ENCODE measurements at places on chromosomes 13 and 19.
A peak's percentile ranks its signal among the peaks of the same experiment; 100 is the strongest.

DNA sequence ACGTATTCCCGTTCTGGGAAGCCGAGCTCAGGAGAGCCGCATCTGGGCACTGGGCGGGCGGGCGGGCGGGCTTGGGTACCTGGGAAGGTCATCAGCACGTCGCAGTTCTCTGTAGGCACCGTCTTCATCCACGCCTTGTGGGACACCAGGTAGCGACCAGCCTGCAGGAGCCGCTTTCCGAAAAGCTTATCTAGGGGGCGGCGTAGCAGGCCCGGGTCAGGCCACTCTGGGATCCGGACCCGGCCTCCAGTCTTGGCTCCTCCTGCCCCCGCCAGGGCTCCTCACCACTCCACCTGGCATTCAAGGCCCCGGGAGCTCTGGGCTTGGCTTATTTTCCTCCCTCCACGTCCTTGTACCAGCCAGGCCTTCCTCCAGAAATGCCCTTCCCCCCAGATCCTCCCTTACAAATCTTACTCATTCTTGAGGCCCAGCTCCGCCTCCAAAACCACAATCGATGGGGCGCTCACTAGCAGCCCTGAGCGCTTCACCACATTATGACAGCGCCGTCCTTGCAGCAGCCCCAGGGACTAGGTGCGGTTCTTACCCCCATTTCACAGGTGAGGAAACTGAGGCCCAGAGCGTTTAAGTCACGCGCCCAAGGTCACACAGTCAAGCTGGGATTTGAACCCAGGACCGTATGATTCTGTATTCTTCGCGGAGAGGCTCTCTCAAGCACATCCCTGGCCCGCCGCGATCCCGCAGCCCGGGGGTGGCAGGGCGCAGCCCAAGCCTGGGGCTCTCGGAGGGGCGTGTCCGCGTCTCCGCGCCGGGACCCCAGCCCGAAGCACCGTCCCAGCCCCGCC lies 843 bp downstream of the ANO8 start:
- peak; percentile 56 for DNase-seq

DNA sequence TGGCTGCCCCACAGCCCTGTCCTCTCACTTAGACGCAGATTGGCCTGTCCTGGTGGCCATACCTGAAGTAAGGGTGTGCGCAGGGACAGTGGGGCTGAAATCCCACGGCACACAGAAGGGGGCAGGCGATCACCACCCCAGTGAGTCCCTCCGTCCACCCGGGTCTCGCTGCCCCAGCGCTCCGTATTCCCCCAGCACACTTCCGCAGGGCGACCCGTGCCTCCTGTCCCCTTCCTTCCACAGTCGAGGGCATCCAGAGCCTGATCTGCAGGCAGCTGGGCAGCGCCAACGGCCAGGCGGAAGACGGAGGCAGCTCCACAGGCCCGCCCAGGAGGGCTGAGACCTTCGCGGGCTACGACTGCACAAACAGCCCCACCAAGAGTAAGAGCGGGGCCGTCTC lies 25.3 kb downstream of the PEX11G start:
- DNase-seq = no peak

- DNase-seq = no peak
Measured at GRCh38 chr13:80054806-80055205, 286.1 kb downstream of the SPRY2 start.

- DNase-seq = peak; percentile 8
Measured at GRCh38 chr19:40530091-40530901, 46.4 kb upstream of the SHKBP1 start.

DNA sequence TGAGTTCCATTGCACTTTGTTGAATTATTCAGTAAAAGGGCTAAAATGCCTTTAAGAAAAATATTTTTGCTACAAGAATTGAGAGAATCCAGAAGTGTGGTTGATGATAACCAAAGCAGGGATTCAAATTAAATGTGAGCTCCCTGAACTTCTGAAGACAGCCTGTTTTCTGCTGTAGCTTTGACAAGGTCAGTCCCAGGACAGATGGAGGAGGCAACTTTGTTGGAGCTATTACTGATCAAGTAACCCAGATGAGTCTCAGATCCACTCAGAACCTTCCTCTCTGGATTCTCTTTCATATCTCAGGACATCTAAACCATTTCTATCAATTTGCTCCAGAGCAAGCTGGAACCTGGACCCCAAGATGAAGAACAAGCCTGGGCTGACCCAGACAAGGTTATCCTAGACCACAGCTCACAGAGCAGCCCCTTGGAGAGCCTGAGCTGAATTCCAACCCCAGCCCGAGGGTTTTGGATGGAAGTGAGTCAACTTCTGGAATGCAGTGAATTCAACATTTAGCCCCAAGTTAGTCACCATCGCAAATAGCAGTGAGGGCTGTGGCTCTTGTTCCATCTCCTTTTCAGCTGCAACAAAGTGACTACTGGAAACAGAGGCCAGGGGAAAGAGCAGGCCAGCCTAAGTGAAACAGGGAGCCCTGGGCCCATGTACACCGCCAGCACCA lies 137.8 kb upstream of the TSC22D1 start:
- no peak for DNase-seq
